ENCODE measurements at places on chromosomes 6 and 20. TPM values are rescaled to one million over a fixed set of nuclear protein-coding genes. Genes with fewer than 3 reads are reported as not detected.

The HNF4A gene
- not detected for total RNA-seq

The PLEKHG1 gene
- 9.0 TPM for total RNA-seq

The ID4 gene
- 123 TPM for total RNA-seq

The ELOVL4 gene
- 49.3 TPM for total RNA-seq

The SLC17A1 gene
- not detected for total RNA-seq

The OPN5 gene
- not detected for total RNA-seq

The ZC2HC1B gene
- total RNA-seq: not detected

The ADAM33 gene
- 2.4 TPM for total RNA-seq

The CRISP3 gene
- total RNA-seq: under 0.01 TPM

The SIRPB2 gene
- 0.82 TPM for total RNA-seq

The TAP2 gene
- 2.4 TPM for total RNA-seq

The TRDN gene
- under 0.01 TPM for total RNA-seq

The SRMS gene
- total RNA-seq: not detected

The PRSS16 gene
- total RNA-seq: 0.41 TPM

The PPP1R3G gene
- 1.6 TPM for total RNA-seq

The PACRG gene
- total RNA-seq: 7.3 TPM

The XKR7 gene
- total RNA-seq: 9.8 TPM

The TMEM74B gene
- total RNA-seq: 9.4 TPM

The ATP6V1G2 gene
- 54.6 TPM for total RNA-seq

The SMPDL3A gene
- 13.0 TPM for total RNA-seq

The ZSCAN16 gene
- 14.3 TPM for total RNA-seq

The DNMT3B gene
- 6.5 TPM for total RNA-seq

The CCR6 gene
- not detected for total RNA-seq

The OR2J3 gene
- total RNA-seq: not detected

The MCHR2 gene
- total RNA-seq: 12.6 TPM

The TRIM40 gene
- not detected for total RNA-seq

The FAM162B gene
- total RNA-seq: 1.2 TPM

The HS3ST5 gene
- 13.9 TPM for total RNA-seq

The RBM12 gene
- total RNA-seq: 109 TPM

The RBPJL gene
- total RNA-seq: not detected

The BPIFA1 gene
- total RNA-seq: not detected

The HLA-DOA gene
- 0.82 TPM for total RNA-seq

The CDH4 gene
- 22.8 TPM for total RNA-seq

The EDN3 gene
- 0.82 TPM for total RNA-seq

The SPTLC3 gene
- total RNA-seq: 0.82 TPM

The RSPO3 gene
- 36.7 TPM for total RNA-seq

The FAM184A gene
- total RNA-seq: 30.2 TPM

The SLC13A3 gene
- 10.2 TPM for total RNA-seq

The TGM3 gene
- not detected for total RNA-seq

The RAB44 gene
- not detected for total RNA-seq

The LIN28B gene
- 0.41 TPM for total RNA-seq

The AVP gene
- not detected for total RNA-seq

All from frontal cortex (tissue), 4 donors.